ENCODE measurements at places on chromosomes 6 and 20. TPM values are rescaled to one million over a fixed set of nuclear protein-coding genes. Genes with fewer than 3 reads are reported as not detected.

DNA sequence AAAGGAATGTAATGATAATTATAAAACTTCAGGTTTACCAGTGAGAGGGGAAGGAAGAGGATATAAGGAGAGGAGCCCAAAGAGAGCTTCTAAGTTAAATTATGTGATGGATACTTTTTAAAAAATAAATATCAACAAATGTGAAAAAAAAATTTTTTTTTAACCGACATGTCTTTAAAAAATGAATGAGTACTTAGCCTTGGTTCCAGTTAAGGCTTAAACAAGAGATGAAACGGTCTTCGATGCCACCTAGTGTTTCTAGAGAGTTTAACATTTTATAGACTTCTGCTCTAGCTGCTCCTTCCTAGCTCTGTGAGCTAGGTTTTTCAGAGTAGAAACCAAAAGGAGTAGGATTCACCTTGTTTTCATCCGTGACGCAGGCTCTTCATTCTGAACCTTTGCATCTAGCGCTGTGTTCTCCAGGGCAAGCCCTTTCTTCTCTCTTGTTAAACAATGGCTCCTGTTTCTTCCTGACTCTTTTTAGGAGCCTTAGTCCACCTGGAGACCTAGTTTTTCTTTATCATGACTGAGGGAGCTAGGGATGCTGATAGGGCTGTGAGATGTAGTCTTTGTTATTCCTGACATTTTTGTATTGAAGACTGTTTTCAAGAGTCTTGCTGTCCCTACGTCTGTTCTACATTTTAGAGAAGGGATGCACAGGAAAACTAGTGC, 42.4 kb upstream of the GNRH2 start:
- DNase-seq, result no peak

GRCh38 chr6:75147512-75147911, 58.3 kb downstream of the COL12A1 start:
- DNase-seq, result no peak

The RAET1G gene
- 0.32 TPM for total RNA-seq

The ESR1 gene
- 0.84 TPM for total RNA-seq

Measured in esophagus muscularis mucosa (tissue), 4 donors.